ENCODE measurements at places on chromosomes 6 and 20.
A peak's percentile ranks its signal among the peaks of the same experiment; 100 is the strongest.

GRCh38 chr6:109523478-109523877 is 40.5 kb upstream of the ZBTB24 start:
- DNase-seq, result peak; percentile 67

DNA sequence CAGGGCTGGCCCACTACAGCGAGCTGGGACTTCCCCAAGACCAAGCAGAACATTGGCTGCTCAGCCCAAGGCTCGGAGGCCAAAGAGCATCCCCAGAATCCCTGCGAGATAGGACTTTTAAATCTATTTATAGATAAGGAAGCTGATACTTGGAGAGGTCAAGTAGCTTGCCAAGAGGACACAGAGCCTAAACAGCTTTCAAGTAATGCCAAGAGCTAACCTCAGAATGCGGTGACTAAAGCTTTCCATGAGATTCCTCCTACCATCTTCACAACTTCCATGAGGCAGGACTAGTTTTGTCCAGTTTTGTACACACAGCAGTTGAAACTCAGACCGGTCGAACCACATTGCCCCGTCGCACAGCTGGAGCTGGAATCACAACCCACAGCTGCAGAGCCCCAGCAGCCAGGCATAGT is 168.1 kb upstream of the TOP1 start:
- DNase-seq, result peak; percentile 64

DNA sequence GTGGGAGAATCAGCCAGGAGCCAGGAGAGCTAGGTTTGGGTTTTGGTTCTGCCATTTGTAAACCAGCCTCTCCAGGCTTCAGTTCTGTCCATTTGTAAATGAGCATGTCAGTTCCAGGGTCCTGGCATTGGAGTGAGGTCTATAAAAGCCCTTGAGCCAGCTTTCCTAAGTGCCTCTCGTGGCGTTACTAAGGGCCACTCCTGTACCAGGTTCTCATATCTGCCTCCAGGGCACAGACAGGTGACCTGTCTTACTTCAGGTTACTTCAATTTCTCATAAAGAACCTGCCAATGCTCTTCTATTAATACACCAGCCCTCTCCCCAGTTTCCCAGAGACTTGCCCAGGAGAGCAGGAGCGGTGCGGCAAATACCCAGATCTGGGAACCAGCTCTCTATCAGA is 101.9 kb downstream of the VEGFA start:
- no peak for DNase-seq

GRCh38 chr6:109867009-109867969 is 110.8 kb upstream of the GPR6 start:
- DNase-seq, result no peak

DNA sequence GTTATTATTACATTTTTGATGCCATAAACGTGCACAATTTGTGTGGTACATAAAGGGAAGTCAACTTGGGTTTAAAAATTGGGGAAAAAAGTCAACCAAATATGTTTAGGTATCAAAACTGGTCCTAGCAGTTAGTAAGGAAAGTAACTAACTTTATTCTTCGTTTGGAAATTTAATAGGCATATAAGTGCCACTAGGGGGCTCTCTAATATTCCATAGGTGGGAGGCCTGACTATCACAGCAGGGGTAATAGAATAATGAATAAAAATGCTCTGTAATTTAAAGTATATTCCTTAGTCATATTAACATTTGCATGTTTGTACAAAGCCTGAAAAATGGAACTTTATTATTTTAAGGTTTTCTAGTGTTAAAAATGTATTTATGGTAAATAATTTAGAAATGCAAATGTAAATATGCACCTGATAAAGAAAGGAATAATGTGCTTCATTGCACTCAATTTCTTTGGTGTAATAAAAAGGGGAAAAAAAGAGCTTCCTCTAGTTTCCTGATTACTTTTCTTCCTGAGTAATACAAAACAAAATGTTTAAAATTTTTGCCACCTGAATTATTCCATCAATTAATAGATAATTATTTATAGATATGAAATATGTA is 125.7 kb upstream of the HDAC2 start:
- DNase-seq, result no peak

GRCh38 chr6:13432526-13433184 is 54.7 kb downstream of the GFOD1 start:
- no peak for DNase-seq

DNA sequence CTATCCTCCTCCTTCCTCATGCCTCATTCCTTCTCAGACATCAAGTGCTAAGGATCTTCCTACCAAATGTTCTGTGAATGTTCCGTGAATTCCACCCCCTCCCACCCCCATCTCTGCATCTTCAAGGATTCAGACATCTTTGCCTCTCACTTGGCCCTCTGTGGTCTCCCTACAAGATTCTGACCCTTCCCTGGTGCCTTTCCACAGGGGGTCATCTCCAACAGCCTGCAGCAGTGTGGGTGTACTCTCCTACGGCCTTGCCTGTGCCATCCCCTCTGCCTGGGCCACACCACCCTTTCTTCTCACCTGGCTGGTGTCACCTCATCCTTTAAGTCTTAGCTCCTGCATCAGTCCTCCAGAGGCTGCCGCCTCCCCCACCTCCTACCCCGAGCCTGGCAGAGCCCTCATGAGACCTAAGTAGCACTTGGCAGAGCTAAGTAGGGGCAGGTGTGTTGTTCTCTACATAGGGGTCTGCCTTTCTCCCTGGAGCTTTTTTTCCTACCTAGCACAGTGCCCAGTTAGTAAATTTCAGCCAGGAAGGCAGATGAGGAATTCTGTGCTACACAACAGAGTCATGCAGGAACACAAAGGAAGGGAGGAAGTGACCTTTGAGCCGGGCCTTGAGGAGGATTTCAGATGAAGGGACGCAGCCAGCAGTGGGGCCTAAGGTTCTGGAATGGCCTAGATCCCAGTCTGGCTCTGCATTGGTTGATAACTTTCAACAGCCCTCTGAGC is 43.1 kb downstream of the TM9SF4 start:
- no peak for DNase-seq

GRCh38 chr20:57205606-57206219 is 60.7 kb downstream of the BMP7 start:
- DNase-seq, result no peak

- DNase-seq, result no peak
Measured at GRCh38 chr6:88605271-88605670, 358.1 kb downstream of the RNGTT start.

GRCh38 chr6:36227379-36228228 is 31.1 kb downstream of the BRPF3 start:
- DNase-seq, result no peak

DNA sequence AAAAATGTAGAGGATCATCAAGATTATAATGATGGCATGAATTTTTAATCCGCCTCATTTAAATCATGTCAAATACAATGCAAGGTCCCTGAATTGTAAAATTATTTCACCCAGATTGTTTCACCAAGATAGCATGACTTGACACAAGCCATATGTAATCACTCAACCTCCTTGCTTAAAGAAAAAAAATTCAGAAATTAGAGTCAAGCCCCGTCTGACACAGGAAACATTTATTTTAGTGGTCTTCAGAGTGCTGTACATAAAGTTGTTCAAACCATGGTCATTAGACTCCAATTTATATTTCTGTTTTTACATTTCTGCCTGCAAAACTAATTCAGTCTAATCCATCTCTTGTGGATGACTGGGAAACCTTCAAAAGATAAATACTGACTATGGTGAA is 200.2 kb downstream of the CBLN4 start:
- no peak for DNase-seq

DNA sequence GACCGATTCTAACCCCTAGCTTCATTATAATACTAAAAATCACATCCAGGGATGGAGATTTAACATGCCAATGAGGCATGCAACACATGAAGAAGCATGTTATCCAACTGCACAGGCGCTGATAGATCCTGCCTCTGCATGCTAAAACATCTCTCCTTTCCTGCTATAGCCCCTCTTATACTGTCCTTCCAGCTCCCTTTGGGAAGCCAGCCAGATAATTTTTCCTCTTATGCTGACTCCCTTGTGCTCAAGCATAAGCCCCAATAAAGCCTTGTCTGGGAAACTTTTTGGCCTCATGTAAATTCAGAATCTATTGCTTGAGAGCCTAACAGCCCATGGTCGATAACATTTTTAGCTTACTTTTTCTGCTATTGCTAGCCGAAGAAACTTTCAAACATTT is 404.3 kb downstream of the EPM2A start:
- DNase-seq, result no peak

- DNase-seq, result no peak
Measured at GRCh38 chr6:52594221-52594620, 17.4 kb upstream of the TRAM2 start.

- no peak for DNase-seq
Measured at GRCh38 chr6:41599015-41599851, 39.0 kb upstream of the MDFI start.

GRCh38 chr6:127192911-127193541 is 73.6 kb upstream of the RNF146 start:
- DNase-seq, result peak; percentile 69

- DNase-seq, result no peak
Measured at GRCh38 chr20:40697541-40697940, 8.5 kb upstream of the MAFB start.

DNA sequence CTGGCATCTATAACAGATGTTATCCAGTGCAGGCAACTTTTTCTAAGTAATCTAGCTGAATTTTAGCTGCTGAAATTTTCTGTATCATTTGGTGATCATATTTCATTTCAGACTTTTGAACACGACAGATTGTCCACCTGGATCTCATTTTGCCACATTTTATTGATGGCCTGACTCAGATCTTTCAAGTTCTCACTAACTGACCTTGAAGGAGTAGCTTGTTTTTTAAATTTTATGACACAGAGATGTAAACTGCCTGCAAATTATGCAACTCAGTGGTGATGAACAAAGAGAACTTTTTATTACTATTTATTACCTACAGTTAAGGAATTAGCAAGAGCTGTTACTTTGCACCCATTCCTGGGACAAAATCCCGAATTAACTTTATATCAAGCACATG is 366.4 kb downstream of the PAX1 start:
- no peak for DNase-seq

DNA sequence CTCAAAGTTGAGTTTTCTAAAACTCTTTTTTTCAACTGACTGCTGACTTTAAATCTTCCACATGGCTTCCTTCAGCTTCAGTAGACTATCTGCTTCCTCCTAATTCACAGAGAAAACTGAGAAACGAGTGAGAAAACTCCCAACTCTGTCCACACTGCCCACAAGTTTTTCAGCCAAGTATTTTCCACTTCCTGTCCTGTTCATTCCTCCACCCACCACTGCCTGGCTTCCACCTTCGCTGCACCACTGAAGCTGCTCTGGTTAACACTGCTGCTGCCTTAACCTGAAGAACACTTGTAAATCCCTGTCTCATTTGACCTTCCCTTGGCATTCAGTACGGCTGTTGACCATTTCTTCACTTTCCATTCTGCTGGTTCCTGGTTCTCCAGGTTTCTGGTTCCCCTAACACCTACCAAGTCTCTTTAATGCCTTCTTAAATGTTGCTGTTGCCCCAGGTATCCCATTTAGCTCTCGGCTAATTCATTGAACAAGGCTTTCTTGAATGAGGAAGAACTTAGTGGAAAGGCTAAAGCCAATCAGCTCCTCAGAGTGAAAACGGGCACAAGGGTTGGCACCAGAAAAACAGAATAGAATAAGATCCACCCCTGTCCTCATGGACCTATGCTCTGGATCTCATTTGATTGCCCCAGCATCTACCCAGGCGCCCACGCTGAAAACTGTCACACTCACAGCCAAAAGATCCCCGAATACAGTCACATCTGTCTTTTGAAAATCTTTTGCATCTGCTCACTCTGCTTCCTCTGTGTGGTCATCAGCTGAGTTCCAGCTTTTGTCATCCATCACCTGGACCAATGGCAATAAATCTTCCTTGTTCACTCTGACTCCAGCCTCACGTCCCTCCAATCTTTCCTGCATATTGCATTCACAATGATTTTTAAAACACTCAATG is 104.4 kb upstream of the TAB2 start:
- DNase-seq, result no peak

DNA sequence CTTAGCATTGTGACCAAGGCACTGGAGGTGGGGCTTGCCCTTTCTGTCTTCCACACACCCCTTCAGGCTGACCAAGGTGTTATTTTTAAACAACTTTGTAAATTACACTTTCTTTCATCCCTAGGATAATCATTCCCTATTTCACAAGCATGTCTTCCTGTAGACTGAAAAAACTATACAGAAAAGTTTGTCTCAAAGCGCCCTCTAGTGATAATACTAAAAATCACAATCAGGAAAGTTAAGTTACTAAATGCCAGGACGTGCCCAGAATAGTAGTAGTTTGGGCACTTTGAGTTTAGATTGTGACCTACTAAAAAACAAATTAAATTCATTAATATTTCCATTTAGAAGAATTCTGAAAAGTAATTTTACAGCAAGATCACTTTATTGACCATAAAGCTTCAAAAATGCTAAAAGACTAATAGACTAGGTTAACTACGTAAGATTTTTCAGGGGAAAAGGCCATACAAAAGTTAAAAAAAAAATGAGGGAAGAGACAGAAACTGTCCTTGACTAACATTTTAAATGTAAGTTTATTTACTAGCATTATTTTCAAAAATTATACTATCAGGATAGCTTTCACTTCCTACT is 123.3 kb upstream of the DUSP22 start:
- DNase-seq, result no peak

DNA sequence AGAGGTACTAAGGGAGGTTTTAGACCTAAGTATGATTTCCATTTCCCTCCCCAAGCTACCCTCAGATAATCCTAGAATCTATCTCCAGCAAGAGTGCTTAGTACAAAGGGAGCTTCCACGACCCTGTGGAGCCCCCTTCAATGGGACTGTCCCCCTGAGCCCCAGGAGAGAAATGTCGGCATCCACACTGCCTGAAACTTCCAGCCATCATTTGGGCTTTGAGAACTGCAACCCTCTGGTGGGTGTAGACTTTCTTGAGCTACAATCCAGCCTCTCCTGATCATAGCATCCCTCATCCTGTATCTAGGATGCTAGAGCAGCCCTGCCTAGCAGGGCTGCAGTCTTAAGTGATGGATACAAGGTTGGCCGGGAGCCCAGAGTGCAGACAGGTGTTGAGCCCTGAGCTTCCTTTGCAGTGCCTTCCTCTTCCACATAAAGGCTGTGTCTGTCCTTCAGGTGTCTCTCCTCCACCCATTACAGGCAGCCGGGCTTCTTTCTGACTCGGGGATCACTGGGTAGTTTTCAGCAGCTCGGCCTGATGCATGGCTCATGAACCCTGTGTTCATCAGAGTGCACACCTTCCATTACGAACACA is 424.5 kb downstream of the PREX1 start:
- DNase-seq, result no peak

GRCh38 chr6:109315341-109316110 is 66.7 kb downstream of the CD164 start:
- DNase-seq, result no peak

DNA sequence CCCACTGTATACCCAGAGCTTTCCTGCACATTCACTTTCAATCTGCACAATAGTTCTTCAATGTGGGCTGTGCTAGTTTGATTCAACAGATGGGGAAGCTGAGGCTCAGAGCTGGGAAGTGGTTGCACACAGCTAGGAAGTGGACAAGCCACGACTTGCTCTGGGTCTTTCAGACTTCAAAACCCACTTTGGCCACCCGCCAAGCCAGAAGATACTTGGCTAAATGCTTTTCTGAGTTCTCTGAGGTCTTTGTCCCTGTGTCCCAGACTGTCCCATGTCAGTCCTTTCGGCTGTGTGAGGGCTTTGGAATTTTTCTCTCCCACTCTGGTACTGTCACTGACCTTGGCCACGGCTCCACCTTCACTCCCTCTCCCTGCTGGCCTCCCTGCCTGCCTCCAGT is 10.6 kb downstream of the PDYN start:
- no peak for DNase-seq
